ENCODE measurements at places on chromosomes 5 and 9.

GRCh38 chr5:142438573-142438972 is 113.8 kb upstream of the SPRY4 start:
- DNase-seq, result peak; percentile 12

GRCh38 chr5:80238778-80239679 is 16.8 kb downstream of the SERINC5 start:
- peak; percentile 91 for DNase-seq

GRCh38 chr5:132836852-132837251 is 6.4 kb upstream of the SHROOM1 start:
- DNase-seq, result no peak

- DNase-seq, result no peak
Measured at GRCh38 chr9:130265431-130266235, at the start of gene HMCN2. Gene HMCN2 (plus strand): TSS chr9:130265760. CDS start chr9:130265879, 119 bp downstream.

All from lower leg skin (tissue), 4 donors.